GM04504 (cell line): ENCODE measurements at places on chromosomes 1 and 21.

GRCh38 chr1:8217809-8218208 lies 100.1 kb upstream of the SLC45A1 start:
- no peak for DNase-seq

GRCh38 chr1:67352211-67352610 lies 44.5 kb downstream of the IL12RB2 start:
- no peak for DNase-seq

GRCh38 chr1:102163799-102164198 lies 167.1 kb upstream of the OLFM3 start:
- no peak for DNase-seq

DNA sequence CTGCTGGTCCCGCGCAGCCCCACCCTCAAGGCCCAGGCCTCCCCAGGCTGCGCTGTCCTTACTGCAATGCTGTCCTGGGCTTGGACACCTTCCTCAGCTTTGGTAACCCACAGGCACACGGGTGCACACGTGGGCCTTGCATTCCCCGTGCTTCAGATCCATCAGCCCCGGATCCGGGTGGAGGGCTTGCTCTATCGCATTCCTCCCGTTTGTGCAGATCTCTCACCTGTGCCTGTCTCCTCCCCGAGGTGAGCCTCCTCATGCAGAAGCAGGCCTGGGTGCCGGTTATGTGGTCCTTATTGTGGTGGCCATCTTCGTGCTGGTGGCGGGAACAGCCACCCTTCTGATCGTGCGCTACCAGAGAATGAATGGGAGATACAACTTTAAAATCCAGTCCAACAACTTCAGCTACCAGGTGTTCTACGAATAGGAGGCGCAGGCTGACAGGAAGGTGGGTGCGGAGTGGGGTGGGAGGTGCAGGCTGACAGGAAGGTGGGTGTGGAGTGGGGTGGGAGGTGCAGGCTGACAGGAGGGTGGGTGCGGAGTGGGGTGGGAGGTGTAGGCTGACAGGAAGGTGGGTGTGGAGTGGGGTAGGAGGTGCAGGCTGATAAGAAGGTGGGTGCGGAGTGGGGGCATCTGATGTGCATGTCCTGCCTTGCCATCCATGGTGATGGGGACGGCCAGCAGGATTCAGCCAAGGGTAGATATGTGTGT lies 66.2 kb downstream of the UMODL1 start:
- no peak for DNase-seq

GRCh38 chr1:57711326-57711725 lies 287.5 kb upstream of the DAB1 start:
- no peak for DNase-seq

DNA sequence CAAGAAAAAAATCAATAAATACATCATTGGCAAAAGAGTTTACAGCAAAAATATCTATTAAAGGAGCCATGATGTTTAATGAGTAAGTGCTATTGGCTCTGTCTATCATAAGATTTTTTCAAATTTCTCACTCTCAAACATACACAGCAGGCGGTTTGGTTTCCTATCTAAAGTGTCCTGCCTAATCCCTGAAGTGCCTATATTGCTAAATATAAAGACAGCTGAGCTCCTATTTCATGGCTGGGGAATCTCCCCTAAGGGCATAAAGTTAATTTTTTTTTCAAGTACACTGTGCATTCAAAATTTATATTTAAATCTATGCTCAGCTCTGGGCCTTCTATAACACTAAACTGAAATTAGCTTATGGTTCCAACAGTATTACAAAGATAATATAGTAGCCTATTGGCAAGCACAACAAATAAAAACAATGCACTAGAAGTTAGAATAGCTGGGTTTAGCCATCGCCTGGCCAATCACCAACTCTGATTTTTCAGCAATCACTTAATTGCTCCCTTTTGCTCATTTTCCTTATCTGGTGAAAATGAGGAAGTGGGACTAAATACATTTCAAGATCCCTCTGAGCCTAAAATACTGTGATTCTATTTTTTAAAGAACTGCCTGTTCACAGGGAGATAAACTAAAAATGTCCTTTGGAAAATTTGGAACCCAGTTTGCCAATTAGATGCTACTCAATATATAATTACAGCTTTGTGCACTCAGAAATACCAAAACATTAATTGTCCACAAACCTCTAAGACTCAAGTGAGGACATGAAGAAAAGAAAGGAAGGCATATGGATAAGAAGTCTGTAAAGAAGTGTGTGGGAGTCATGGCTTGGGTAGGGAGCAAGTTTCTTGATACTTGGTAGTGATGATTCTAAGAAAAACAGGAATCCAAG lies 62.5 kb downstream of the WDR64 start:
- no peak for DNase-seq

DNA sequence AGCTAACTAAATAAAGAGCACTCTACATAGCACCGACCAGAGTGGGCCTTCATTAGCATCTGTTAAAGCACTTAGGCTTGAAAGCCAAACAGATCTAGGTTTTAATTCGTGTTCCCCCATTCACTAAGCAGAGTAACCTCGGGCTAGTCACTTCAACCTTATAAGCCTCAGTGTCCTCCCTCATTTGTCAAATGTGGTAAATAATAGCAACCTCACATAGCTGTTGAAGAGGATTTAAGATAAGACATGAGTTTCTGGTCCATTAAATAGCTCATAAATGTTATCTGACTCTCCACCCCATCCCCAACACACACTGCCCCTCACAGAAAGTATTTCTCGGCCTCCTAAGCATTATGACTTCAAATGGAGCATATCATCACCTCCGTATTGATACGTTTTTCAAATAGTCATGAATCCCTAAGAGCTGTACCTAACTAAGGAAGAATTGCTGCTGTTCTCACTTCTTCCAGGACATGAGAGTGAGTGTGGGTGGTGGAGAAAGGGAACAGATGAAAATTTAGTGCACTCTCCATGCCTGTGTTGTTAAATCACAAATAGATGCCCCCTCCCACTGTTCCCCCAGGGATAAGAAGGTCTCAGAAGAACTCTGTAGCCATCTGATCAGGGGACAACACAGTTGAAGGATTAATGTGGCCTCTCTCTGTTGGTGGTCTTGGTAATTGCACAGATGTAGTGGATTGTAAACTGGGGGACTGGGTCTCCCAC lies 47.6 kb downstream of the PLPP3 start:
- DNase-seq = no peak

DNA sequence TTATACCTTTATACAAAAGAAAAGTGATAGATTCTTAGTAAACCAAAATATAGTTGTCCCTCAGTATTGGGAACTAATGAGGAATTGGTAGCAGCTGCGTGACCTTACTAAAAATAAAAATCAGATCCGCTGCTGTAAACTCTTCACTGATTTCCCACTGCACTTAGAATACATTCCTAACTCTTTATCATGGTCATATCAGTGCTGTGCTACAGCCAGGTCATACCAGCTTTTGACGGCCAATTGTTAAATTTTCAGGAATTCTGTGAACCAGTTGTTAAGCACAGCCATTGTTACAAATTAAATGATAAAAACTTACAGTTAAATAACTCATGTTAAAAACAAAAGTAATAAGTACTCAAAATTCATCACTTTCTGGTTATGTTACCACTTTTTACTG lies 245.3 kb downstream of the GPR52 start:
- no peak for DNase-seq

DNA sequence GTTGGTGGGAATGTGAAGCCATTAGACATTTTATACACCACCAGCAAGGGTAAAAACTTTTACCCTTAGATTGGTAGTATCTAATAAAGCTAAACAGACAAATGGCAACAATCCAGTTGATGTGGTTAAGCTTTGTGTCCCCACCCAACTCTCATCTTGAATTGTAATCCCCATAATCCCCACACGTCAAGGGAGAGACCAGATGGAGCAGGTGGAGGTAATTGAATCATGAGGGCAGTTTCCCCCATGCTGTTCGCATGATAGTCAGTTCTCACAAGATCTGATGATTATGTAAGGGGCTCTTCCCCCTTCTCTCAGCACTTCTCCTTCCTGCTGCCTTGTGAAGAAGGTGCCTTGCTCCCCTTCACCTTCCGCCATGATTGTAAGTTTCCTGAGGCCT lies 602.3 kb downstream of the NUF2 start:
- no peak for DNase-seq

DNA sequence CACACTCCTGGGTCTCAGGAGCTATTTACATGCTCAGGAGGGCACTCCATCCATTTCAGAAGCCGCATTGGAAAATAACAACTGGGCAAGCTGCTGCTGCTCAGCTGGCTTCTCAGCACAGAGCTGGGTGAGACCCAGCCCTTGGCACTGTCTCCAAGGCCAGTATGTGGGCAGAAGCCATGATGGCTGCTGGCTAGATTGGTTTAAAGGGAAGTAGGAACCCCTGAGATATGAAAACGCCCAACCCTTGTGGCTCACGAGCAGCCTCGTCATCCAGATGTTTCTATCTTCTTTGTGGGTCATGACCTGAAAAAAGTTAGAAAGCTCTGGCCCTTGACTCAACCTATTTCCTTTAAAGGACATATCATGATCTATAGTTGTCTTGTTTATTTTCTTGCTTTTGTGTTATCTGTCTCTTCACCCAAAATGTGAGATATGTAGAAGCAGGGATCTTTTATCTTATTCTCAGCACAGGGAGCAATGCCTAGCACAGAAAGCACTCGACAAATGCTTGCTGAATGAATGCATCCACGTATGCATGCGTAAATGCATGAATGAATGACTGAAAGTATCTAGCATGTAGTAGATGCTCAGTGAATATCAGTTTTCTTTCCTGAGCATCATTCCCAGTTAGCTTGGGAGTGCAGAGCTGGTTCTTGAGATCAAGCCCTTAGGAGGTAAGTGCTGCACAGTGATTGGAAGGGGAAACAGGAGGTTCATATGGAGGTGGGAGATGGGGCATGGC lies 11.6 kb downstream of the MYBPH start:
- DNase-seq = no peak

- no peak for DNase-seq
Observed at GRCh38 chr1:115322631-115323030, 15.4 kb downstream of the NGF start.
